Calu3 (cell line): ENCODE measurements at places on chromosomes 2 and 18. TPM values are rescaled to one million over a fixed set of nuclear protein-coding genes. Genes with fewer than 3 reads are reported as not detected.

GRCh38 chr2:62593825-62594224, 87.8 kb upstream of the TMEM17 start:
- no peak for DNase-seq

ZNF396 gene
- 1.7 and 2.7 TPM in 2 replicates for total RNA-seq

MTX2 gene
- 36.0 and 44.7 TPM in 2 replicates for total RNA-seq

FBXO41 gene
- 15.0 and 16.1 TPM in 2 replicates for total RNA-seq

- DNase-seq, result no peak
Measured at GRCh38 chr18:61975526-61976326, 82.9 kb upstream of the RNF152 start.

SMC6 gene
- total RNA-seq, result 29.6 and 31.6 TPM in 2 replicates

- DNase-seq, result peak; percentile 62
Measured at GRCh38 chr2:168545439-168546082, 89.5 kb downstream of the CERS6 start.

DNA sequence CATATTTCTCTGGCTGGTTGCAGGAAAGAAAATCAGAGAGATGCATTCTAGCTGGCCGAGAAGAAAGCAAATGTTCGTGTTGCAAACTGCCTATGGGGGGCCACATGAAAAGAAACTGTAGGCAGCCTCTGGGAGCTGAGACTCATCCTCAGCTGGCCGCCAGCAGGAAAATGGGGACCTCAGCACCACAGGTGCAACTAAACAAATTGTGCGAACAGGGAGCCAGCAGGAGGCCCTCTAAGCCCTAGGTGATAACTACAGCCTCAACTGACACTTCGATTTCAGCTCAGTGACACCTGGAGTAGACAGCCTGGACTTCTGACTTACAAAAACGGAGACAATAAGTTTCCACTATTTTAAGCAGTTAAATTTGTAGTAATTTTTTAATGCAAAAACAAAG, 107.3 kb downstream of the DTNB start:
- no peak for DNase-seq
